HCT116 (cell line): ENCODE measurements at places on chromosomes 12 and 14.
A peak's percentile ranks its signal among the peaks of the same experiment; 100 is the strongest.

- DNase-seq = no peak
Observed at GRCh38 chr14:91647856-91648255, 84.0 kb downstream of the CATSPERB start.

DNA sequence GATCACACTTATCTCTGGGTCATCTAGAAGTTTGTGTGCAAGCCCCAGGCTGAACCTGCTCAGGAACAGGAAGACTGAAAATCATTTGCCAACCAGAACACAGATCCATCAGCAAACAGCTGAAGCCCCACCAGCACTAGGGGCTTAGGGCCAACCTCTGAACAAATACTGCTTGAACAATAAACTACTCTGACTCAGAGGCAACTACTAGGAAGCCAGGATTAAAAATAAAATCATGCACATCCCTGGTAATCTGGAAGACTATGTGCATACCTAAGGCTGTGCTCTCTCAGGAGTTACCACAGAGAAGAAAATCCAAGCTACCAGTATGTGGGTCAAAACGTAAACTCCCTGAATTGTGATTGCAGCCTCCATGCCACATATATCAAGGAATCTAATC, 15.9 kb downstream of the GALNT8 start:
- no peak for DNase-seq

GRCh38 chr12:28360253-28360652, 170.0 kb downstream of the CCDC91 start:
- DNase-seq = no peak

DNA sequence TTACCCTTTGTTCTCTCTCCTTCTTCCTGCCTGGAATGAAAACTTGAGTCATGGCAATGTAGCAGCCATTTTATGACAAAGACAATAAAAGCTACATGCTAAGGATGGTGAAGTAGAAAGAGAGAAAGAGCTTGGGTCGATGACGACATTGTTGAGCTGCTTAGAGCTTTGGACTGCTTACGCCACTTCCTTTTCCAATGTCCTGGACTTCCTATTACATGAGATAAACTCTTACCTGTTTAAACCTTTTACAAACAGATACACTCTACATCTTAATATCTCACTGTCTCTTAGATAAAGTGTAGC, 70.1 kb downstream of the PEBP1 start:
- no peak for DNase-seq

DNA sequence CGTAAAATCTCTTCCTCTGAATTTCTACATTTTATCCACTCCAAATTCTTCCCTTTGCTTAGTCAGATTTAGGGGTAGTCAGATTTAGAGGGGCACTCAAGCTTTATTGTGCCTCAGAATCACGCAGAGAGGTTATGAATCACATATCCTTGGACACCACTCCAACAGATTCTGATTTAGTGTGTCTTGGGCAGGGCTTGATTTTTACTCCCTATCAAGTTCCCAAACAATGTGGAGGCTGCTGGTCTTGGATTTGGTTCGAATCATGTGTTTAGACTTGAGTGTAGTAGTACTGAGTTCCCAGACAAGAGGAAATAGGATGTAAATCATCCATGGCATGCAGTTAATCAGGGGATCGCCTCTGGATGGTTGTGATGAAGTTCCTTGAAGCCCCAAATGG, 298.1 kb upstream of the CLEC14A start:
- no peak for DNase-seq

DNA sequence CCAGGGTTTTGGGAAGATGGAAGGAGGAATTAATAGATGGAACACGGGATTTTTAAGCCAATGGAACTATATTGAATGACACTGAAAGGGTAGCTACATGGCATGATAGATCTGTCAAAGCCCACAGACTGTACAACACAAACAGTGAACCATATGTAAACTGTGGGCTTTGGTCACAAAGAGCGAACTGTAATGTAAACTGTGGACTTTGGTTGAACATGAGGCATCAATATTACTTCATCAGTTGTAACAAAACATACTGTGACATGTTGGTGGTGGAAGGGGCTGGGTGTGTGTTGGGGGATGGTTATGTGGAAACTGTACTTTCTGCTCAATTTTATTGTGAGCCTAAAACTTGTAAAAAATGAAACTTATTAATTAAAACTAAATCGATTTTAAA, 210.6 kb upstream of the HMGA2 start:
- no peak for DNase-seq

GRCh38 chr14:76272774-76273173, 103.2 kb upstream of the ESRRB start:
- DNase-seq = no peak

- DNase-seq = no peak
Observed at GRCh38 chr12:38610808-38611350, 294.3 kb downstream of the ALG10B start.

DNA sequence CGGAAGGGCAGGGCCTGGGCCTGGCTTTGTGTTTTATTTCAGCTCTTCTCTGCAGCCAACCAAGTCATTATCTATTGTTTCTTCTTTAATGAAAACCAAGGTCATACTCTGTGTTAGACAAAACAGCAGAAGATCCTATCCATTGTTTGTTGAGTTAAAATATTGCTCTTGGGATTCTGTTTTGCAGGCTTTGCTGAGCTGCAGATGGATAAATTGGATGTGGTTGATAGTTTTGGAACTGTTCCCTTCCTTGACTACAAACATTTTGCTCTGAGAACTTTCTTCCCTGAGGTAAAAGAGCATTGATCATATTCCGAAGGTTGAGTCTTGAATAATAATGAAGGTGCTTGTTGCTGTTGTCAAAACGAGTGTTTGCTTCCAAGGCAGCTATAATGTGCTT, 106.6 kb downstream of the PLXNC1 start:
- DNase-seq = no peak

- DNase-seq = no peak
Observed at GRCh38 chr14:76456891-76457586, 81.1 kb downstream of the ESRRB start.

- no peak for DNase-seq
Observed at GRCh38 chr12:50626026-50626425, 121.2 kb downstream of the DIP2B start.

GRCh38 chr14:23300687-23301223, 1.9 kb downstream of the PPP1R3E start:
- no peak for DNase-seq

DNA sequence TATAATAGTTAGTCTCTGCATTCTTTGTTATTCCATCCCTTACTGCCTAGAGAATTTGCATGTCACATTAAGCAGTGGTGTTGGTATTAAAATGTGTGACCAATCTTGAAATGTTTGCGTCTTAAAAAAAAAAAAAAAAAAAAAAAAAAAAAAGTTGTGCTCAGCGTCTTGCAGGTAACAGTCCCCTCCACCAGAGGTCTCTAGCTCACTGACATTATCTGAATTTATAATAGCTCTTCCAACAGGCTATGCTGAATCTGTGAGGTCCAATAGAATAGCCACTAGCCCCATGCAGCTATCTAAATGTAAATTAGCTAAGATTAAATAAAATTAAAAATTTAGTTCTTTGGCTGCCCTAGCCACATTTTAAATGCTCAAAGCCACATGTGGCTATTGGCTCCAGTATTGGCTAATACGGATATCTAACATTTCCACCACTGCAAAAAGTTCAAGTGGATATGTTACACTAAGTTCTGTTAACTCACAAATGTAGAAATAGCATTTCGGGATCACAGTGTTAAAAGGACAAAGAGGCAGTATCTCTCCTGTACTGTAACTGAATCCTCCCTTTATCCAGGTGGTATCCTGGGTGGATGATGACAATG, 28.7 kb downstream of the NKX2-8 start:
- DNase-seq = peak; percentile 41

- DNase-seq = no peak
Observed at GRCh38 chr12:83904175-83904574, 1008.4 kb downstream of the SLC6A15 start.

- DNase-seq = peak; percentile 47
Observed at GRCh38 chr12:18320036-18320617, 58.8 kb downstream of the PIK3C2G start.

GRCh38 chr14:97021001-97021400, 223.8 kb downstream of the VRK1 start:
- no peak for DNase-seq

DNA sequence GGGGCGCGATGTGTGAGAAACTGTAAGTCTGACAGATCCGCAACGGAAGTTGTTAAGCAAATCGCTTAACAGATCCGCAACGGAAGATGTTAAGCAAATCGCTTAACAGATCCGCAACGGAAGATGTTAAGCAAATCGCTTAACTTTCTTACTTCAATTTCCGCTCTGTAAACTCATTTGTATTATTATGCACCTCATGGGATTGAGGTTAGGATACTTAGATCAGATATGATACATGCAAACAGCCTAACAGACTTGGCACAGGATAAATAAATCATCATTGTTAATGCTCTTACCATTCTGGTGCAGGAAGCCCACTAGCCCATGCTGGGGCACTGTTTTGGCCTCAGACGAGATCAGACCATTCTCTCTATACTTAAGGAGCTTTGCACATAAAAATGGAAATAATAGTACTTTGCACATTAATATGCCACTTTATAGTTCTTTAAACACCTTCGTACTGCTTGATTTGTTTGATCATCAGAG, 399 bp downstream of the NCAPD2 start:
- no peak for DNase-seq

- DNase-seq = no peak
Observed at GRCh38 chr14:95664546-95664945, 21.7 kb upstream of the TCL1B start.

GRCh38 chr14:64632056-64632455, 72.2 kb upstream of the PLEKHG3 start:
- DNase-seq = no peak

- no peak for DNase-seq
Observed at GRCh38 chr12:56348776-56349175, 10.1 kb downstream of the IL23A start.

DNA sequence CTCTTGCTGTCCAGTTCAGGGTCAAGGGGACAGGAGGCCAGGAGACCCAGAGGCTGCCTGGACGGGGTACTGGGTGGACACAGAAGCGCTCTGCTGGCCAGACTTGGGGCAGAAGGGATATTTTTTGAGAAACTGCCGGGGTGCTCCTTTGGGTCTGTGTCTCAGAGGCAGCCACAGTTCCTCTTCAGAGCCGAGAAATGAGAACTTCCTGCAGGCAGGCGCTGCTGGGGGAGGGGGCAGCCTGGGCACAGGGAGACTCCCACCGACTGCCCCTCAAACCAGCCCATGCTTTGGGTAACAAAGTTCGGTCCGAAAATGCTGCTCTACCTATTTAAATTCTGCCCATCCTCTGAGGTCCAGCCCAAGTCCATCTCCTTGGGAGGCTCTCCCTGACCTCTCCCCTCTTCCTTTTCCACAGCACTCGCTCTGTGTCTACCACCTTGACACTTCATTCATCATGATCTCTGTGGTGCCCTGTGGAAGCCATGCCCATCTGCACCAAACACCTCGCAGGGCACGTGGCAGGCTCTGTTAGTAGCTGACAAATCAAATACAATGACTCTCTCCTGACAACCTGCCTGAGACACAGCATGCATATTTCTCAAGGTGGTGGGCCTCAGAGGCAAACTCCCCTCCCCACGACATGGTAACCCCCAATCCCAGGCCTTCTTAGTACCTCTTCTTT, 16.4 kb downstream of the HDAC7 start:
- no peak for DNase-seq

- no peak for DNase-seq
Observed at GRCh38 chr12:132940071-132940719, 15.9 kb downstream of the ZNF605 start.

DNA sequence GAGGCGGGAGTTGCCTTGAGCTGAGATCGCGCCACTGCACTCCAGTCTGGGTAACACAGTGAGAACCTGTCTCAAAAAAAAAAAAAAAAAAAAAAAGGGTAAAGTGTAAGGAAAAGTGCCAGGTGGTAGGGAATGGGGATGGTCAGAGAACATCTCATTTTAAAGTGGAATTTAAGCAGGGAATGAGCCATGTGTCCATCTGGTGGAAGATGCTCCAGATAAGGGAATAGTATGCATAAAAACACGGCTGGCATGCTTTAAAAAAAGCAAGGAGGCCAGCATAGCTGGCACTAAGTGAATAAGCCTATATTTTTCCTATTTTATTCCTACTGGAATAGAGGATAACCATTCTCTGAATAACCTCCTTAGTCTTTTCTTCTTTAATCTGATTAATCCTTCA, 33.7 kb downstream of the FAM186A start:
- DNase-seq = no peak

DNA sequence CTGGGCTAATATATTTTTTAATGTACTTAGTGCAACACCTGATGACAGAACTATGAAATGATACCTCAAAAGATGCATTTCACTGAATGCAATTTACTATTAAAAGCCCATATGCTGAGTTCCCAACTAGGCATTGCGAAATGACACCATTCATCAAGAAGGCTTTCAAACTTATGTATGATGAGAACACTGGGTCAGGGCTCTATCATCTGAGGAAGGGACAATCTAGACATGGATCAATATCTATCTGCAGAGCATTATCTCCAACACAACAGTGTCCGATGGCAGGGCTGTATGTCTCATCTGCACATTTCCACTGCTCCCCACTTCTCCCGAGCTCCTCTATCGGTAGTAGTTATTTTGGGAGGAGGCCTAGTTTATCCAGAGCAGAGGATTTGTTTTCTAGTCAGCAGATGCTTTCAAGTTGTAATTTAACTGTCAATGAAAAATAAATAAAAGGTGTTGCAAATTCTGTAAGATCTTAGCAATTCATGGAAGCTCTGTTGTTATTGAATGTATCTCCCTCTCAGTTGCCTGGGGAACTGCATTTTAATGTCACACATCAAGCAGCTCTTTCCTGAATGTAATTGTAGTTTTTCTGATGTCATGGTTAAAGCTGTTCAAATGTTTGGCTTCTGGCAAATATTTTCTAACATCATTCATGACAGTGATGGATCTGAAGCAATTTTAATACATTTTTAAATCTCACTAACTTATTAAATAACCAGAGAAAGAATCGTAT, 7.4 kb upstream of the GCH1 start:
- no peak for DNase-seq

GRCh38 chr14:20455355-20456300, 602 bp downstream of the APEX1 start:
- DNase-seq = no peak

- no peak for DNase-seq
Observed at GRCh38 chr12:66884091-66884490, 205.2 kb upstream of the GRIP1 start.

- DNase-seq = no peak
Observed at GRCh38 chr14:50082784-50083466, 33.4 kb downstream of the VCPKMT start.

DNA sequence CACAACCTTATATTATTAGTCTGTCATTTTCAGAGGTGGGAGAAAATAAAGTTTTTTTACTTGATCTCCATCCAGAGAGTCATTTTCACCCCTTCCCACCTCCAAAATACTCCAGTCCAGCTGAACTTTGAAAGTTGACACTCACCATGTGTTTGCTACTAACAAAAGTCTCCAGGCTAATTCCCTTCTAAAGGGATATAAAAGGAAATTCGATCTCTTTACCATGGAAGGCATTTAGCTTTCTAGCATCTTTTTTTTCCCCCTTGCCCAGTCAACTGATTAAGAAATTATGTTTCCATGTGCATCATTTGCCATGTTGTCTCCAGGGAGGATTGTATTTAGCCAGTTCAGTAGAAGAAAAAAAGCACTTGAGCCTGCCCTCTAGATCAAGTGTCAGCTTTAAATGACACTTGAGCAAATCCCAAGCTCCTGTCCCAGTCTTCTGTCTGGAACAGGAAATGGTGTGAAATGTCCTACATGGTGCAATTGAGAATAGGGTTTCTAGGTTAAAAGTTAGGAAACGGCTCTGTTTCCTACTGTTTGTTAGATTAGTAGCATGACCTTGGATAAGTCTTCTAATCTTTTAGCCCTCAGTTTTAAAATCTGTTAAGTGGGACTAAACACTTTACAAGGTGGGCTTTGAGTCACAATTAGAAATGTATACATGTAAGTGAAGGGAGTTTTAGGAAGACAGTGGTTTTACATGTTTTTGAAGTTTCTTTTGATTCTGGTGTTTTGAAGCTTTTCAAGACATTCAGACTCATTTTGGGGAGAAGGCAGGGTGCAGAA, 67.2 kb downstream of the GNS start:
- DNase-seq = no peak
